ENCODE measurements at places on chromosomes 2 and 18.

DNA sequence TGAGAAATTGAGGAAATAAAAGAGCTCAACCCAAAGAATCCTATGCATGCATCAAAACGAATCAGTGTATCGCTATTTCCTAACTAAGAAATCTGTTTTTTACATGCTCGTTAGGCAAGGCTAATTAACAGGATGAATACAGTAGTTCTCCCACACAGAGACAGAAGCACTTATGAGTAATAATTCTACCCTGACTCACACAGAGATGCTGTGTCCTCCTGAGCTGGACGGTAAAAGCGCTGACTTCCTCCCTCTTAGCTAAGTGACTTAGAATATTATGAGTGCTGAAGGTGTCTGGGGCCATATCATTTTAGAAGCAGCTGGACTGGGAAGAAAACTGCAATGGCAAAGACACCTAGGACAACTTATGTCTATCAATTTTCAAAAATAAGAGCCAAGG is 18.5 kb downstream of the PLEKHM3 start:
- DNase-seq = no peak

GRCh38 chr2:200101922-200102321 is 146.5 kb downstream of the MAIP1 start:
- no peak for DNase-seq

GRCh38 chr2:168517816-168518215 is 61.7 kb downstream of the CERS6 start:
- no peak for DNase-seq

GRCh38 chr2:74148457-74149246 is 940 bp upstream of the BOLA3 start:
- no peak for DNase-seq

DNA sequence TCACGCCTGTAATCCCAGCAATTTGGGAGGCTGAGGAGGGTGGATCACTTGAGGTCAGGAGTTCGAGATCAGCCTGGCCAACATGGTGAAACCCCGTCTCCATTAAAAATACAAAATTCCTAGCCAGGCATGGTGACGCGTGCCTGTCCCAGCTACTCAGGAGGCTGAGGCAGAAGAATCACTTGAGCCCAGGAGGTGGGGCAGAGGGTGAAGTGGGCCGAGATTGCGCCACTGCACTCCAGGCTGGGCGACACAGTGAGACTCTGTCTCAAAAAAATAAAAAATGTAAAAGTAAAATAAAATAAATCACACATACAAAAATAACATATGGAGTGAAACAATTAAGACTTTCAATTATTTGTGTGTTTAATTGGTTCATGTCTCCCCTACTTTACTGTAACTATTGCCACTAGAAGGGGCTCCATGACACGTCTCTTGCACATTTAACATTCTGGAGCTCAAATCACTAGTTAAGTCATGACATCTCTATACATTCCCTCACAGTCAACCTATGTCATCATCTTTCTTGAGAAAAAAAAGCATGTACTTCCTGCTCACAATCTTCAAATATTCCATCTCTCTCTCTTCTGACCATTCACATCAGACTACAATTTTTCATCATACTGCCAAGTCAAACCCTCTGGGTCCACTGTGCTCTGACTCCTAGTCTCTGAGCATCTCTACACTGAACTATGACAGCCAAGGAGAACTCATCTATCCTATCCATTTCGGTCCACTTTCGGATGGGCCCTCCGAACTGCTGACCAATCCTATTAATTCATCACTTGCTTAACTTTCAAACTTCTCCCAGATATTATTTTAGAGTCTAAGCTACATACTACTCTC is 6.7 kb downstream of the GFPT1 start:
- no peak for DNase-seq

DNA sequence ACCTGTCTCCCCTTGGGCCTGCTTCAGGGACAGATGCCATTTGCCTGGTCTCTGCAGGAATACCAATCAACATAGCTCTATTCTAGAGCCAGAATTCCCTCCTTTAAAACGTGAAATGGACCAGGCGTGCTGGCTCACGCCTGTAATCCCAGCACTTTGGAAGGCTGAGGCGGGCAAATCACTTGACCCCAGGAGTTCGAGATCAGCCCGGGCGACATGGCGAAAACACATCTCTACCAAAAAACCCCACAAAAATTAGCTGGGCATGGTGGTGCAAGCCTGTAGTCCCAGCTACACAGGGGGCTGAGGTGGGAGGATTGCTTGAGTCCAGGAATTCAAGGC is 127.0 kb downstream of the PLEKHM3 start:
- no peak for DNase-seq

Data from neuronal stem cell (in vitro differentiated cells).